BJ (cell line): ENCODE measurements at places on chromosomes 11 and 22. TPM values are rescaled to one million over a fixed set of nuclear protein-coding genes. Genes with fewer than 3 reads are reported as not detected.

BIK gene
- 0.09 TPM in 2 replicates for polyA plus RNA-seq

GTSE1 gene
- polyA plus RNA-seq = 8.2 and 12.2 TPM in 2 replicates

GLYATL2 gene
- 0.59 and 1.1 TPM in 2 replicates for polyA plus RNA-seq

CDC42BPG gene
- polyA plus RNA-seq = 0.01 and 0.02 TPM in 2 replicates

SNX32 gene
- 0.13 and 0.22 TPM in 2 replicates for polyA plus RNA-seq

NPAS4 gene
- 0.43 and 0.72 TPM in 2 replicates for polyA plus RNA-seq

PKNOX2 gene
- polyA plus RNA-seq = 0.02 TPM in 1 of 2 replicates, not detected in the other

CAPRIN1 gene
- 183 and 195 TPM in 2 replicates for polyA plus RNA-seq

GALNT18 gene
- polyA plus RNA-seq = 2.3 and 4.1 TPM in 2 replicates

GDPD4 gene
- not detected in 2 replicates for polyA plus RNA-seq

OR4D5 gene
- not detected in 2 replicates for polyA plus RNA-seq

ELFN2 gene
- 0.34 and 0.39 TPM in 2 replicates for polyA plus RNA-seq

CNTN5 gene
- not detected in 2 replicates for polyA plus RNA-seq

SLC7A4 gene
- polyA plus RNA-seq = 0.27 and 0.29 TPM in 2 replicates
